A375 (cell line): ENCODE measurements at places on chromosomes 4 and X. TPM values are rescaled to one million over a fixed set of nuclear protein-coding genes. Genes with fewer than 3 reads are reported as not detected.

Gene RXFP1
- not detected in 2 replicates for total RNA-seq

Gene EPGN
- not detected in 2 replicates for total RNA-seq

Gene IL13RA2
- total RNA-seq, result 350 and 396 TPM in 2 replicates

Gene MRPS18C
- 26.4 and 30.2 TPM in 2 replicates for total RNA-seq

Gene ZCCHC4
- 7.7 and 8.5 TPM in 2 replicates for total RNA-seq

Gene S100P
- total RNA-seq, result 10.4 and 20.1 TPM in 2 replicates

Gene GPRIN3
- total RNA-seq, result 0.19 and 0.27 TPM in 2 replicates

Gene PRDM5
- total RNA-seq, result 2.1 and 3.2 TPM in 2 replicates

Gene F9
- total RNA-seq, result not detected in 2 replicates

Gene PNMA6A
- total RNA-seq, result 0.08 and 0.40 TPM in 2 replicates

Gene NPY1R
- 0.15 and 0.45 TPM in 2 replicates for total RNA-seq

Gene SSX2
- 0.72 and 4.5 TPM in 2 replicates for total RNA-seq

Gene SNX12
- 29.9 and 33.1 TPM in 2 replicates for total RNA-seq

Gene CSAG2
- not detected in 2 replicates for total RNA-seq
